ENCODE measurements at places on chromosomes 3 and 15.

DNA sequence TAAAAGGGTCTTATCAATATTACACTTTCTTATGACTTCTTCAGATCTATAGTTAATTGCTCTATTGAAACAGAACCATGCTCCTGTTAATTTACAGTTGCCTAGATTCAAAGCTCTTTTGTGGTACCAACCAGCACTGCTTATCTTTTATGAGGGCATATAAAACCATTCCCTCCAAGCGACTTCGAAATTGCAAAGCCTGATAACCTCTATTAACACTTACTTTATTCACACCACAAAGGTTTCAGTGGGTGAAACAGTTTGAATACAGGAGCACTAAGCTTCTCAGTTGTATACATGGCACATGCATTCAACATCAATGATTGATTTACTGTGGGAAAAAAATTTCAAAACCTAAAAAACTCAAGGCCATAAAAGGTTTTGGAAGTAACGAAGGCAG lies 74.9 kb upstream of the PPIB start:
- DNase-seq = no peak

GRCh38 chr3:150314248-150315004 lies 93.7 kb upstream of the TSC22D2 start:
- DNase-seq = peak; percentile 73

DNA sequence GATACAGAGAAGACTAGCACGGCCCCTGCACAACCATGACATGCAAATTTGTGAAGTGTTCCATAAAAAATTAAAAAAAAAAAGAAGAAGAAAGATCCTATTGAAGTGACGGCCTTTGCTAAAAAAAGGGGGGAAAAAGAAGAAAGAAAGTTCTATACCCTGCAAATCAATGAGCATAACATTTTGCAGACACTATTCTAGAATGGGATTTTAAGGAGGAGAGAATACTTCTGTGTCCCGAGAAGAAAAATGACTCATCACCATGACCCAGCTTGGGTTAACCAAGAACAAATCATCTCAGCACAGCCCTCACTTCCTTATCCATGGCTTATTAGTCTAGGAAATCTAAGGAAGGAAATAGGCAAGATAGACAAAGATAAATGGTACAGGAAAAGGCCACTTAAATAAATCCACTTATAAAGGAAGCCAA lies 7.4 kb upstream of the SH3BP5 start:
- no peak for DNase-seq

DNA sequence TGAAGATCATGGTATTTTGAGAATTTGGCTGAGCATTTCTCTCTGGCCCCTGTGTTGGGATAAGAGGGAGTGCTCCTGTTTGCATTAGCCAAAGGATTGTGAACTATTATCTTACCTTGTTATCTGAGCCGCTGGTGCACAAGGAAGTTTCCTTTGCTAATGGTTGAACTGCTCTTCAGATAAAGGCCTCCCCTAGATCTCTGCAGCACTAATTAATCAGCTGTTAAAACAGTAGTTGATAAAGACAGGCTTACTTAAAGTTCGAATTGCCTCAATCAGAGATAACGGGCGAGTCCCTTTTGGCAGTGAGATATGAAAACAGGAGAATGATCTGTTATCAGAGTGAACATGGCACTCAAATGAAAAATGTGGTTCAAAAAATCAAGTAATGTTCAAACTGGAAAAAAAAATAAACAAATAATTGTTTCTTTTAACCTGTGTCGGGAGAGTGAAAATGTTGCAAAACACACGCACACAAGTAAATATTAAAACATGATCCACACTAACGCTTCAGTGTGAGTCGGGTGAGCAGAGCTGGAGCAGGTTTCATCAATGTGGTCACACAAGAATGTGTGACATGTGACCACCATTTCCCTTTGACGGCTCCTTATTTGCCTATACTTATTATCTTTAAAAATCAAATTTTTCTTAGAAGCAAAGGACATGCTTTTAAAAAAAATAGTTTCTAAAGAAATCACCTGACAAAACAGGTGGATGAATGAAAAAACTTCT lies 469.1 kb downstream of the SOX2 start:
- no peak for DNase-seq

DNA sequence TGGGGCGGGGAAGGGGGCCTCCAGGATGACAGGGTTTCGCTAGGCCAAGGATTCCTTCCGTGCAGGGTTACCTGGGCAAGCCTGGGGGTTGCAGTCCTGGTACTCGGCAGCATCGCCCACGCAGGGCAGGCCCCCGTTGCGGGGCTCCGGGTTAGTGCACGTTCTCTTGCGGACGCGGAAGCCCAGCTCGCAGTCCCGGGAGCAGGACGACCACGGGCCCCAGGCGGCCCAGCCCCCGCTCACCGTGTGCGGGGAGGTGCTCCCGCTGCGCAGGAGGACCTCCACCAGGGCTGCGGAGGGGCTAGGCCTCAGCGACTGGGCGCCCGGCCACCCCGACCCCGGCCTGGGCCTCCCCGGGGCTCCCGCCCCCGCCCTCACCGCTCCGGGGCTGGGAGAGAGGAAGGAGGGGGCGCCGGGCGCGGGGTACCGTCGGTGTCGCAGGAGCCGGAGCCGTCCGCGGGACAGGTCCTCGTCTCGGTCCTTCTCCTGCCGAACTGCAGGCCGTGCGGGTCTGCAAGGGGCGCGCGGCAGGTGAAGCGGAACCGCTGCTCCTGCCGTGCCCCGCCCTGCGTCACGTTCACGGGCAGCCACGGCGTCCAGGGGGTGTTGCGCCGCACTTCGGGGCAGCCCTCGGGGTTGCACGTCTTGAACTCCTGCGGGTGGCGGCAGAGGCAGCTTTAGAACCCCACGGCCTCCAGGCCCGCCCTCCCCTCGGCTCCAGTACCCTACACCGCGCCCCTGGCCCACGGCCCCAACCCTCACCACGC lies 114.6 kb downstream of the SEMA5B start:
- no peak for DNase-seq

DNA sequence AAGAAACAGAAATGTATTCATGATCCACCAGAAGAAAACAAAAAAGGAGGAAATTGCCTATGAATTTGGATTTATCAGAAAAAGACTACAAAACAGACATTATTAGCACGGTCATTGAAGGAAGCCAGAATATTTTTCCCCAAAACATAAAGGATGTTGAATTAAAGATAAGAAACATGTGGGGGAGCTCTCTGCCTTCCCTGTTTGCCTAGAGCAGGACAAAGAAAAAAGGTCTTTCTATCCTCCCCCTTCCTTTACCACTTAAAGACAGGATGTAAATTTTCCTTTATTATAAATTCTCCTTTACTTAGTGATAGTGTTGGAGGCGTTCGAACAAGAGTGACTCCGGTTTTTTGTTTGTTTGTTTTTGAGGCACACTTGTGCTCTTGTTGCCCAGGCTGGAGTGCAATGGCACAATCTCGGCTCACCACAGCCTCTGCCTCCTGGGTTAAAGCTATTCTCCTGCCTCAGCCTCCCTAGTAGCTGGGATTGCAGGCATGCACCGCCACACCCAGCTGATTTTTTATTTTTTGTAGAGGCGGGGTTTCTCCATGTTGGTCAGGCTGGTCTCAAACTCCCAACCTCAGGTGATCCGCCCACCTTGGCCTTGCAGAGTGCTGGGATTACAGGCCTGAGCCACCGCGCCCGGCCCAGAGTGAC lies 14.9 kb upstream of the RPN1 start:
- no peak for DNase-seq

GRCh38 chr15:94917068-94917467 lies 685.7 kb downstream of the MCTP2 start:
- no peak for DNase-seq

DNA sequence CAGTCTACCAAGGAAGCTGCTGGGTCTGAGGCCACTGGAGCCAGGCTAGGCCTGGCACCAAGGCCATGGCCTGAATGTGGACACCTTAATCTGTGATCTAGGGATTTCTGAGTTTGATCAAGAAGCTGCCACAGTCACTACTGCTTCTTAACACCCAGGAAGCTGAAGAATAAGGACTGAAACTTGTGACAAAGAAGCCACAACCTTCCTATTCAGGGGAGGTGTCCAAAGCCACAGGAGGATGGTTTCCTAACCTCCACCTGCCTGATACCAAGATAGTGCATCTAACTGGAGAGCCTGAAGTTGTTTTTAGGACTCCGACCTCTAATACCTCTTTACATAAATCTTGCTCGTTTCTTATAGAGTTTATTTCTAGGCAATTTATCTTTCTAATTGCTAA lies 5.5 kb upstream of the ANO10 start:
- DNase-seq = no peak

DNA sequence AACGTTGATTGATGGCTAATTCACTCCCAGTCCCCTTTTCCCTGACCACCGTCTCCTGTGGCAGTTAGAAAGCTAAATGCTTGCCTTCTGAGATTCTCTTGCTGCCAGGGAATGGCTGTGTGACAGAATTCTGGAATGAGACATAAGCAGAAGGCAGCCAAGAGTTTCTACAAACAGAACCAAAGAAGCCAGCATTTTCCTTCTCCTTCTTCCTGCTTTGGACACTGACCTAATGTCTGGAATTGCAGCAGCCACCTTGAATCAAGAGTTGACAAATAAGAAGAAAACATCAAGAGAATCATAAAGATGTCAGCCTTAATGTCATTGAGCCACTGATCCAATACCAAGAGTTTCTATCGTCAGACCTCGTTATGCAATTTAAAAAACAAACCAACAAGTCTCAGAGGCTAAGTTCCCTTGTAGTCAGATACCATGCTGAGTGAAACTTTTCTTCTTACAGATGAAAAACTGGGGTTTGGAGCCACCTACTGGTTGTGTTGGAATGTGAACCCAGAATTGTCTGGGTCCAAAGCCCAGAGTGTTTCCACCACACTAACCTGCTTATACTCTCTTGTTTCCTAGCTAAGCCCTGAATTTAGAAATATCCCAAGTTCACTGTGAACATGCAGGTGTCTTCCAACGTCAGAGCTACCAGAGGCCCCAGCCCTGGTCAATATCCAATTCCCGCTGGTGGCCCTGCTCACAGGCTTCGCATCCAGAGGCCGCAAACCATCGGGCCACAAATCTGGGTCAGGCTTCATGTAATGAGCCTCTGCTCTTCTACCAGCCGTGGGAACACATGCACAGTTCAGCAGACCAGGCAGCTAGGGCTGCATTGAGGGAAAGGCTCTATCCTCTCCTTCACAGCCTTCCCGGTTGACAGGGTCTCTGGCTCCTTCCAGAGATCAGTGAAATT lies 42.5 kb downstream of the MCF2L2 start:
- peak; percentile 41 for DNase-seq

DNA sequence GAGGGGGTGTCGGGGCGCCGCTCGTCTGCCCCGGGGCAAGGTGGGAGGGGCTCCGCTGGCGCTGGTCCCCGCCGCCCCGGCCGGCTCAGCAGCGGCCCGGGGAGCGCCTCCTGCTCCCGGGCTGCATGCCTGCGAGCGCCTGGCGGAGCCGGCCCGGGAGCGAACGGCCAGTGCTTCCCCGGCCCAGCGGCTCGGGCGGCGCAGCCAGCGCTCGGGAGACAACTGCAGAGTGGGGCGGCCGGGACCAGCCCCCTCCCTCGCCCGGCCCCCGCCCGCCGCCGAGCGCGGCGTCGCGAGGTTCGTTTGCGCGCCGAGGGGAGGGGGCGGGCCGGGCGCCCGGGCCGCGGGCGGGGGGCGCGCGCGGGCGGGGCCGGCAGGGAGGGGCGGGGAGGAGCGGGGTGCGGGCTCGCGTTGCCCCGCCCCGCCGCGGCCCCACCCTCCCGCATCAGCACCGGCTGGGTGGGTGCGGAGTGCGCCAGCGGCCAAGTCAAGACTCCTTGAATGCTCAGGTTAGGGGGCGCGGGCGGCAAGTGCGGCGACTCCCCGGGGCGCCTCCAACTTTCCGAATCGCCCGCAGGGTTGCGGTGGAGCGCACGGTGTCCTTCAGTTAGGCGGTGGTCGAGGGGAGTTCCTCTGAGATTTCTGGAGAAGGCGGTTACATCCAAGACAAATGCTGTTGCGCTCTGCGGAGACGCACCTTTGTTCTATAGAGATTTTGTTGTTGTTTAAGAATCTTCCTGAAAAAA lies at the start of gene RGMA:
TSS of gene RGMA (minus strand) at position 231 of the 746 bp plus-strand sequence. CDS start 279 bp downstream, outside the sequence.
- DNase-seq = no peak

DNA sequence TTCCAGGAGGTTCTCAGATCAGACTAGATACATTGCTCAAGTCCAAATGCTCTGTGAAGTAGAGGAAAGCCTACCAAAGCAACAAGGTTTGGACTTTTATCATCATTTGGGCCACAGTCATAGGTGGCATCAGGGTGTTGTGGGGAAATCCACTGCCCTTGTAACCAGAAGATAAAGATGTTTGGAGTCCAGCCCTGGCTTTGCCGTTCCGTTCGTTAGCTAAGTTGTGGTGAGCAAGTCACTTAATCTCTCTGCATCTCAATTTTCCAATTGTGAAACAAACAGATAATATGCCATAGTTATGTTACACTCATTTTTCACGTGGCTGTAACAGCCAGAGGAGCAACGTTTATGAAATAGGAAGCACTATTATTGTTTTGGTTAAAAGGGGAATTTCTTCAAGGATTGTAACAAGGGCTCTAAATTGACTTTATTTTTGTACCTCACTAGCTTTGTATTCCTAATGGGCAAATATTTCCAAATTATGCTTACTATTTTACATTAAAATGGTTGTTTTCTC lies 125.6 kb downstream of the CD47 start:
- no peak for DNase-seq

DNA sequence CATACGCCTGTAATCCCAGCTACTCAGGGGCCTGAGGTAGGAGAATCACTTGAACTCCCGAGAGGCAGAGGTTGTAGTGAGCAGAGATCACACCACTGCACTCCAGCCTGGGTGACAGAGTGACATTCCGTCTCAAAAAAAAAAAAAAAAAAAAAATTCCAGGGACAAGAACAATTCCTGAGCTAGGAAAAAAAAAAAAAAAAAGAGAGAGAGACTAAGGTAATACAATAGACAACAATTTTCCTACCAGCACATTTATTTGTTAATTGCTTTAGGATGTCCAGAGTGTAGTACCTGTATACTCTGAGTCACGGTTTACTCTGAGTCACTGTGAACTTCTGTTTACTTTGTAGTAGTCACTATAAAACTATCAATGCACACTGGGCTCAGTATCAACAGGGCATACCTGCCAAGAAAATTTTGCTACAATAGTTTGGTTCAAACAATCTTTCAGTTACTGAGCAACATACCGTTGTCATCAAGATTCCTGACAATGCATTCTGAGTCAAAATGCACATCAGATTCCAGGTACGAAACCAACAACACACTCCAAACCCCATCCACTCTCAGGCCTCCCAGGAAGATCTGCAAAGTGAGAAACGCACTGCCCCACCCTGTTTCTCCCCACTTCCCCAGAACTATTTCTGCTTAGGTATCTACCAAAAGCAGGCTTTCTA lies 28.3 kb downstream of the IGF2BP2 start:
- DNase-seq = peak; percentile 97

DNA sequence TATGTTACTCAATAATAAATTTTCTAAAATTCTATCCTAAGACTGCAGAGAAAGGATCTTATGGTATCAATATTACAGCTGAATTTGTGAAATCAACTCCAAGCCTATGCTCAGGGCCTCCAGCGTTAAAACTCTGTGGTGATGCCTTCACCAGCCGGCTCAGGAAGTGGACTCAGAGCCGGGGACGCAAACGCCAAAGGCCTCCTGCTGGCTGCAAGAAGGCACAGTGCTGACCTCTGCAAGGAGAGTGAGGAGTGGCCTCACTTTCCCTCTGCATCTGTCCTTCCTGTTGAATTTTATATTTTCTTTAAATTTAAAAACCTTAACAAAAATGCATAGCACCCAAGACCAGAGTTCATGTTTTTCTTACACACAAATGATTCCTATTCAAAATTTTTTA lies 48.5 kb downstream of the HERC2 start:
- DNase-seq = no peak

- no peak for DNase-seq
These were observed 169.5 kb upstream of the CNTN6 start for GRCh38 chr3:923161-923910.

Measured in LNCaP clone FGC (cell line).